Glomerular endothelial cell (primary cell): ENCODE measurements at places on chromosomes 6 and 20. TPM values are rescaled to one million over a fixed set of nuclear protein-coding genes. Genes with fewer than 3 reads are reported as not detected.

CEP162 gene
- 4.9 and 5.7 TPM in 2 replicates for total RNA-seq

TMEM74B gene
- 0.76 and 1.2 TPM in 2 replicates for total RNA-seq

FOXQ1 gene
- not detected in 2 replicates for total RNA-seq

BTN1A1 gene
- total RNA-seq = not detected in 2 replicates

DCDC2 gene
- 1.5 and 23.2 TPM in 2 replicates for total RNA-seq

JPH2 gene
- 0.58 and 1.5 TPM in 2 replicates for total RNA-seq

PSORS1C2 gene
- not detected in 2 replicates for total RNA-seq

RAB44 gene
- total RNA-seq = 0.06 TPM in 1 of 2 replicates, not detected in the other

NFKBIE gene
- total RNA-seq = 30.5 and 56.9 TPM in 2 replicates

GPX5 gene
- not detected in 2 replicates for total RNA-seq
